Amygdala (tissue), 56 donors: ENCODE measurements at places on chromosomes 16 and 17.
A peak's percentile ranks its signal among the peaks of the same experiment; 100 is the strongest.

- peak; percentile 72 for DNase-seq
These were observed 7.0 kb upstream of the GNG13 start for GRCh38 chr16:807347-808084.

DNA sequence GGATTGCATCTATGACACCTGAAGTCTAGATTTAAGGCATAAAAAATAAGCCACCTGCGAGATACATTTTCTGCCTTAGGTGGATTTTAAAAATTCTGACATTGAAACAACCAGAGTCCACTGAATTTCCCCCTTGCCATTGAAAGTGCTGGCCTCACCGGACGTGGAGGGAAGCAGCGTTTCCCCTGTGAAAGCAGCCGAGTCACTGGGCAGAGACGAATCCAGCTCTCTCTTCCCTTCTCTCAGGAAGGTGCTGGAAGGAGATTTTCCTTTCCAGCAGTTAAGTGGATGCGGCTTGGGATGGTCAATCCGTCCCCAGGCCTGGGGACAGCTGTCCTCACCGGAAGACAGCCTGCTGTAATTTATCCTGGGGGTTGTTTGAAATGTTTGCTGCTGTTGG, 270.9 kb upstream of the FOXF1 start:
- DNase-seq = no peak

- no peak for DNase-seq
These were observed 206.0 kb upstream of the MYOCD start for GRCh38 chr17:12459736-12460135.

GRCh38 chr16:17334096-17334495, 136.7 kb downstream of the XYLT1 start:
- DNase-seq = no peak

GRCh38 chr16:65832679-65833078, 533.8 kb upstream of the CDH5 start:
- no peak for DNase-seq

DNA sequence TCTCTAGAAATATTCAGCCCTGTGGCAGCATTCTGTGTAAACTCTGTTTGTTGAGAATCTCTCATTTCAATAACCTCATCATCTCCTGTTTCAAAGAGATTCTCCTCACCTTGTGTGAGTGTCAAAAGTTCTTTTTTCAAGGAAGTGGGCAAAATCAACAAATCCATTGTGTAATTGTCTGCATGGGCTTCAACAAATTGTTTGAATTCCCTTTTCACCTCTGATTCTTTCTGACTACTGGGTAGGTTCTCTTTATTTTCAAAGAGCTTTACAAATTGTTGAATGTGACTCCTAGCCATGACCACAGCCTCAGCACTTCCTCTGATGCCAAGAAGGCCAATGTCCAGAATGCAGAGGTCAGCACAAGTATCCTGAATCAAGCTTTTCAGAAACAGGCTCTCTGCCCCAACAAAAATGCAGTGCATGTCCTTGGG, 48.0 kb downstream of the N4BP1 start:
- no peak for DNase-seq

- peak; percentile 55 for DNase-seq
These were observed 67.5 kb downstream of the SEC14L1 start for GRCh38 chr17:77208217-77208808.

GRCh38 chr16:79042141-79042540, 558.4 kb downstream of the MAF start:
- no peak for DNase-seq

DNA sequence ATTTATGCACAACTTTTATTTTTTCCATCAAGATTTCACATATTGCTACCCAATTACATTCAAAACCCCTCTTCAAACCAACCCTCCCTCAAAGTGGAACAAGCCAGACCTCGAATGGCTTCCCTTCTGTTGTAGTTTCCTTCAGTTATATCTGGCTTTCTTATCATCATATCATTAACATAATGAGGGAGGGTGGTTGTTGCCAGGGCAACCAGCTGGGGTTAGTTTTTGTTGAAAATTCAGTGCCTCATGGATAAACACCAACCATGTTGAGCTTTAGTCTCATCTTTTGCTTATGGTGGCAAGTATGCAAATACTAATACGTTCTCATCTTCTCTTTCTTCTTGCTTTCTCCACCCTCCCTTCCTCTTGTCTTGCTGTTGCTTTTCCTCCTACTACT, 359.7 kb downstream of the CDH11 start:
- no peak for DNase-seq

- DNase-seq = no peak
These were observed 147.2 kb downstream of the SPECC1 start for GRCh38 chr17:20156196-20157000.

- DNase-seq = no peak
These were observed 22.8 kb downstream of the GINS2 start for GRCh38 chr16:85665929-85666328.

GRCh38 chr16:9042533-9042932, 48.9 kb upstream of the HAPSTR1 start:
- no peak for DNase-seq

- no peak for DNase-seq
These were observed 898.2 kb upstream of the GOT2 start for GRCh38 chr16:59632276-59632855.

GRCh38 chr17:43477832-43478634, 5.7 kb upstream of the DHX8 start:
- no peak for DNase-seq

DNA sequence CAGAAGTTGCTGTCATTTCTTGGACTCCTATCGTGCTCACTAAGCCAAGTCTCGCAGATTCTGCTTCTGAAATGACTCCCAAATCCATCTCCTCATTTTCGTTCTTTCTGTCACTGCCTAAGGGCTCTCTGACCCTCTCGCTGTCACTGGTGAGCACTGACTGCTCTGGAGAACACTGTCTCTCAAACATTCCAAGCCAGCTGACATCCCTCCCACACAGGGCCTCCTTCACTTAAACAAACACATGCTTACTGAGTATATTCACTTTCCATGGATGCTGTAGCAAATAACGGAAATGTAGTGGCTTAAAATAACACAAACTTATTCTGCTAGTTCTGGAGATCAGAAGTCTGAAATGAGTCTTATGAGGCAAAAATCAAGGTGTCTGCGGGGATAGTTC, 18.8 kb downstream of the CACNG1 start:
- no peak for DNase-seq

- no peak for DNase-seq
These were observed 163.3 kb downstream of the HS3ST2 start for GRCh38 chr16:22977294-22977697.

GRCh38 chr16:23859713-23860269, 24.0 kb downstream of the PRKCB start:
- DNase-seq = no peak

GRCh38 chr16:48609652-48610029, 339 bp downstream of the N4BP1 start:
- no peak for DNase-seq

GRCh38 chr16:66961065-66961744, at the start of gene CES3:
TSS of gene CES3 (plus strand) at chr16:66961266. CDS start at chr16:66961308, 42 bp downstream.
- DNase-seq = no peak

DNA sequence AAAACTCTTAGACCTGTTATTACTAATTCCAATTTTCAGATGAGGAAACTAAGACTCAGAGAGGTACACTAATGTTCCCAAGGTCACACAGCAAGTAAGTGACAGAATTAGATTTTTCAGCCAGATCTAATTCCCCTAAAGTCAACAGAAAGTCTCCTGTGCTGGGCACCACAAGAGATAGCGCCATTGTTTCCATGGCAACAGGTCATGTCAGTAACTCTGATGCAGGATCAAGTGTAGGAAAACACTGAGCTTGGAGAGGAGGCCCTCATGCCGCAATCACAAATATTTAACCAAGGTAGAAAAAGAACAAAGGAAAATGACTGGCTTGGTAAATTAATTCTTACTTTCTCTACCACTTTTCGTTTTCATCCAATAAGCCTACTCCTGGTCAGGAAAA, 166.0 kb upstream of the CDH13 start:
- no peak for DNase-seq

DNA sequence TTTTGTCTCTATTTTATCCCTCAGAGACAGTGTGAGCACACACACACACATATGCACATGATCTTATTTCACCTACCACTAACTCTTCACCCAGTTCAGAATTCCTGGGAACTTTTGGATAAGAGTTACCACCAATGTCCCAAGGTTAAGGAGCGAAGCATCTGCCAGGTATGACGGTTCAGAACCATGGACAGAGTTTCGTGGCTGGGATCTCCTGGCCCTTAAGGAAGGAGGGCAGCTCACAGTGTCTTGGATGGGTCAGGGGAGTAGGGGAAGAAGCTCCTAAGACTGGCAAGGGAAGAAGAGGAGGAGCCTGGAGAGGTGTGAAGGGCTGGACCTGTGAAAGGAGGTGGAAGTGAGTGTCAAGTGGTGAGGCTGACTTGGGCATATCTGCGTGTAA, 23.0 kb upstream of the TMEM132E start:
- no peak for DNase-seq

GRCh38 chr16:82936941-82937551, 310.3 kb downstream of the CDH13 start:
- no peak for DNase-seq

DNA sequence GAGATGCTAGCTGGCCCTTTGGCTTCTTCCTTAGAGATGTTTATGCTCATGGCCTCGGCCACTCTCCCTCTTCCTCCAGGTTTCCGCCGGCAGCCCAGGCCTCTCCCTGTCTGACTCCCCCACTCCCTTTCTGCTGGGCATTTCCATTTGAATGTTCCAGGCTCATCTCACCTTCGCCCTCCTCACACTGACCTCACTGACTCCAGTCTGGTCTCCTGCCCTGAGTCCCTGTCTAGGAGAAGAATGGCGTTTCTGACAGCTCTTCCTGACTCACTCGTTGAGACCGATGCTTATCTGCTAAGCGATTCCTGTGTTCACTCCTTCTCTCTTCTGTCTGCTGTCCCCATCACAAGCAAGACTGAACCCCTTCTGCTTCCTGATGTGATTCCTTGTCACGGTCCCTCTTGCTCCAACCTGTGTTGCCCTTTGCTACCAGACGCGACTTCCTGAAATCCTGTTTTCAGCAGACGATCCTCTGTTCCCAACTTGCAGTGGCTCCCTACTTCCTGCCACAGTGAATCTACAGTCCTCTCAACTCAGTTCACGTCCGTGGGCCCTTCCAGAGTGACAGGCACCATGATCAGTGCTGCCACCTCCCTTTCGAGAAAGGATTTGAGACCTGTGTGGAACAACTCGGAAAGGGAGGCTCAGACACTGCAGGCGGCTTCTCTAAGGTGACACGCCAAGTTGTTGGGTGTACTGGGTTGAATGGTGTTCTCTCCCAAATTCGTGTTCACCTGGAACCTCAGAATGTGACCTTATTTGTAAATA, 176.4 kb downstream of the MSI2 start:
- DNase-seq = no peak

DNA sequence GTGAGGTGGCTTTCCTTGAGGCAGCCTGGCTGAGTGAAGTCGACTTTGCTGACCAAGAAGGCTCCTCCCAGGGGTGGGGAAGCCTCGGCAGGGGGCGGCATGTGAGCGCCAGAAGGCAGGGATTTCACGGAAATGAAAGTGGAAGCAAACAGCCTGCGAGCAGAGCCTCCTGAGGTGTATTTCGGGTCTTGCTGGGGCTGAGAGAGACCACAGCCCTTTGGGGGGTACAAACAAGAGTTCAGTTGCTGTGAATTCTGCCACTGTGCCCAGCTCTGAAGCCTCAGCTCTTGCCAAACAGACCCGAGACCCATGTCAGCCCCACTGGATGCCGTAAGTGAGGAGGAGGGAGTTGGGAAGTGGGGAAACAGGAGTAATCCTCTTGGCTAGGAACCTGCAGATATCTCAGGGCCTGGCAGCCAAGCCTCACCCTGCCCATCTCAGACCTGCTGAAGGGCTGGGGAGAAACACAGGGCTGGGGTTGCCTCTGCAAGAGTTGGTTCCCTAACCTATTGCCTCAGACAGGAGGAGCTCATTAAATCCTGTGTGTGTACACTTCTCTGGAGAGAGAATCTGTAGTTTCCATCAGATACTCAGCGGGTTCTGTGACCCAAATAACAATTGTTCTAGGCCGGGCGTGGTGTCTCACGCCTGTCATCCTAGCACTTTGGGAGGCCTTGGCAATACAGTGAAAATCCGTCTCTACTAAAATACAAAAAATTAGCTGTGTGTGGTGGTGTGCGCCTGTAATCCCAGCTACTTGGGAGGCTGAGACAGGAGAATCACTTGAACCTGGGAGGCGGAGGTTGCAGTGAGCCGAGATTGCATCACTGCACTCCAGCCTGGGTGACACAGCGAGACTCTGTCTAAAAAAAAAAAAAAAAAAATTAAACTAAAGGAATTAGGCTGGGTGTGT, at the start of gene IFI35:
Gene IFI35, plus strand, starts transcription at position 146 of the 913 bp plus-strand sequence. Its CDS starts 164 bp downstream, at position 310.
- peak; percentile 55 for DNase-seq

DNA sequence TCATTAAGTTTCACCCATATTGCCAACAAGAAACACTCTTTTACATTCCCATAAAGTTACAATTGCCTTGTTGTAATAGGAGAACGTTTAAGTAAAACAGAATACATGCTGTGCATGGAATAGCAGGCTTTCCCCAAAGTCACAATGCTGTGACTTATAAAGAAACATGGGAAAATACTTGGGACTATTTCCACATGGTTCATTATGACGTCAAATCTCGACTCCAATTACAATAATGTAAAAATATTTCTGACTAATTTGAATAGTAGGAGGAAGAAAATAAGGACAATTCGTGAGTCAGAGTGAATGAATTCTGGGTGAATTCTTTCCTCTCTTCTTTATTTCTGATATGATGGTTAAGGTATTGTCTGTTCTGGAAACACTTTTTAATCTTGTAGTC, 52.8 kb downstream of the CDH11 start:
- DNase-seq = no peak

DNA sequence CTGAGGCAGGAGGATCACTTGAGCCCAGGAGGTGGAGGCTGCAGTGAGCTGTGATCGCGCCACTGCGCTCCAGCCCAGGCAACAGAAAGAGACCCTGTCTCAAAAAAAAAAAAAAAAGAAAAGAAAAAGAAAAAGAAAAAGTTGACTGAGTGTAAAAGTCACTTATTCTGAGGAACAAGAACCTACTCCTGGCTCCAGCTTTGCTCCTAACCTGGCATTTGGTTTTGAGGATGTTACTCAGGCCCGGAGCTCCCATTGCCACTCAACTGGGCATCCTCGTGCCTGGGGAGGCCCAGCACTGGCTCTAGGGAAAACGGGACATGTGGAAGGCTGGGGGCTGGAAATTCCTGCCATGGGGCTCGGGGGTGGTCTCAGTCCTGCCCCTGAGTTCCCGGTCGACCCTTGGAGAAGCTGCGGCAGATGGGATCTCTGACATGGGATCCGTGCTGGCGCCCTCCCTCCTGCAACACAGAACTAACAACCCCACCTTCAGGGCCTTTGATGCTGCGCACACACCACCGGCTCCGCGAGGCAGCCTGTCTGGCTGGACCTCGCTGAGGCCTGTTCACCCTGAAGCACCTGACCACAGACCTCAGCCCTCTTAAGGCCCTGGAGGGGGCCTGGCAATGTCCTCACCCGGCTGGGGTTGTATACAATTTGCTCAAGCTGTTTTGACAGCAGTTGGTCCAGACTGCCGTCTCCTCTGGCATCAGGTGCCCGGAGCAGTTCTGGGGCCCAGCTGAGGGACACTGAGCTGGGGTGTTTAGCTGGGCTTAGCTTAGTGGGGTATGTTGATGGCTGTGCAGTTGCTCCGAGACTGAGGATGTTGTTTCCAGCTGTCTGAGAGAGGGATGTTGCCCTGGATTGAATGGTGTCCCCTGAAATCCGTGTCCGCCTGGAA, 12.3 kb downstream of the CD7 start:
- DNase-seq = no peak
